ENCODE measurements at places on chromosomes 12 and 14.

DNA sequence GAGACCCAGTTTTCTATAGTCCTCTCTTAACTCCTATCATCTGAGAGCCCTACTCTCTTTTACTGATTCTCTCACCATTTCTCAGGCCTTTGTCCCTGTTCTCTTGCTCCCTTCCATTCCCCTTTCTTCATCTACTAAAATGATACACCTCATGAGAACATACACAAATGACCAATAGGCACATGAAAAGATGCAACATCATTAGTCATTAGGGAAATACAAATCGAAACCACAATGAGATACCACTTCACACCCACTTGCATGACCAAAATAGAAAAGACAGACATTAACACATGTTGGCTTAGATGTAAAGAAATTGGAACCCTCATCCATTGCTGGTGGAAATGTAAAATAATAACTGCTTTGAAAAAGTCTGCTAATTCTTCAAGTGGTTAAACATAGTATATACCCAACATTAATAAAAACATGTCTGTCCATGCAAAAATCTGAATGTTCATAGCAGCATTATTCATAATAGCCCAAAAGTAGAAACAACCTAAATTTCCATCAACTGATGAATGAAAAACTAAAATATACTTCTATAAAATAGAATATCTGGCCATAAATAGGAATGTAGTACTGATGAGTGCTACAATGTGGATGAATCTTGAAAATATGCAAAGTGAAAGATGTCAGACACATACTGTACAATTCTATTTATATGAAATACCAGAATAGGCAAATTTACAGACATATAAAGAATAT lies 66.0 kb downstream of the DENND5B start:
- no peak for DNase-seq

DNA sequence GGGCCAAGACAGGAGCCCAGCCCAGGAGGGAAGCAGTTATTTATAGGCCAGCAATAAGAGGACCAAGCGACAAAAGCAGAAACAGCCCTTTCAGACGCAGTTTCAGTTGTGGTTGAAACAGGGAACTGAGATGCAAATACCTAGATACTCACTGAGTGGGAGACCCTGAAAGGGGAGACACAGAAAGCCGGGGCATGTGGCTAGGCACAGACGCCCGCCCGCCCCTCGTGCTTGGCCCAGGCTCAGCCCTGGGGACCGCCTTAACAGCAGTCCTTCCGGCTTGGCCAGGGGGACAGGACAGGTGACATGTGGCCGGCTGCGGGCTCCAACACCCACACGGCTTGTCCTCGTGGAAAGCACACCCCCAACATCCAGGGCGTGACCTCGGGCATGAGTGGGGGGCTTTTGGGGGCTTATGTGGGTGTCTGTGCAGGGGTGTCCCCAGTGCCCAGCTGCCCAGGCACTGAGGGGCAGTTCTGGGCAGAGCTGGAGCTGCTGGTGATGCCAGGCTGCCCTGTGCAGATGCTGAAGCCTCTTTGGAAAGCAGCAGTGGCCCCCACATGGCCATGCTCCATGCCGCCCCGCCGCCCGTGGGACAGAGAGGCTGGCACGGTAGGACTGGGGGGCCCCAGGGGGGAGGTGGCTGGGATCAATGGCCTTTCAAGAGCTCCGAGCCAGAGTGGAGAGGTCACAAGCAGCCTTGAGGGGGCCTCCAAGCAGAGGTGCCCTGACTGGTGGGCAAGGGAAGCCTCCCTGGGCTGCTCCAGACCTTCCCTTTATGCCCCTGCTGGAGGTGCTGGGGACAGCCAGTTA lies 2.1 kb downstream of the PLD4 start:
- no peak for DNase-seq

DNA sequence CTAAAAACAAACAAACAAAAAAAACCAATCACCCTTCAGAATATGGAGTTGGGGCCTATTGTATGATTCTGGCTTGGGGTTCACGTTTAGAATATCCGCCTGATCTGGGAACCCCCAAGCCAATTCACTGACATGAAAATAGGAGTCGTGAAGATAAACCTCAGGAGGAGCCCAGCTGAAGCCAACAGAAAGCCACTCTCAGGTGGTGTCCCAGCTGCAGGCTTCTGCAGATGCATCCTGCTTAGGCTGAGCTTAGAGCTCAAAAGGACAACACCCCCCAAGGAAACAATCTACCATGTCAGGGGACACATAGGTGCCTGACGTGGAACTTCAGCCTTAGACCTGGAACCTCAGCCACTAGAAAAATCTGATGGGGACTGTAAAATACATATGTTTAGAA lies 51.9 kb downstream of the SYNE3 start:
- DNase-seq, result no peak

DNA sequence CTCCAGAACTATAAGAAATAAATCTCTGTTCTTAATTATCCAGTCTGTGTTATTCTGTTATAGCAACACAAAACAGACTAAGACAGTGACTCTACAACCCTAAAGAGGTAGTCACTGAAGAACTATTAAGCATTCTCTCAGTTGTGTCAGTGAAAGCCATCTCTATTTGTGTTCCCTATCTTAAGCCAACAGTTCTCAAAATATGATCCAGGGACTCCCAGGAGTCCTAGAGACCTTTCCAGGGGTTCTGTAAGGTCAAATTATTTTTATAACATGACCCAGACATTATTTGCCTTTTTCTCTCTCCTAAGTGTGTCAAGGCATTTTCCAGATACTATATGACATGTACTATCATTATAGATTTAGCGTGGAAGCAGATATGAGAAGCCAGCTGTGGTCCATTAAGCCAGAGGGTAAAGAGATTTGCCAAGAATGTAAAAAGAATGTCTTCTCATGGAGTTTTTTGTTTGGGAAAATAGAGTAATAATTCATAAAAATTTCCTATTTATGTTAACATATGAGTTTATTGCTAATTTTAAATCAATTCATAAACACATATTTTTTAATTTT lies 315.8 kb downstream of the RGS6 start:
- DNase-seq, result no peak

- DNase-seq, result peak; percentile 63
Measured at GRCh38 chr12:47088021-47088944, 8.5 kb upstream of the AMIGO2 start.

GRCh38 chr12:65618588-65618987 lies 205.7 kb upstream of the HMGA2 start:
- no peak for DNase-seq

DNA sequence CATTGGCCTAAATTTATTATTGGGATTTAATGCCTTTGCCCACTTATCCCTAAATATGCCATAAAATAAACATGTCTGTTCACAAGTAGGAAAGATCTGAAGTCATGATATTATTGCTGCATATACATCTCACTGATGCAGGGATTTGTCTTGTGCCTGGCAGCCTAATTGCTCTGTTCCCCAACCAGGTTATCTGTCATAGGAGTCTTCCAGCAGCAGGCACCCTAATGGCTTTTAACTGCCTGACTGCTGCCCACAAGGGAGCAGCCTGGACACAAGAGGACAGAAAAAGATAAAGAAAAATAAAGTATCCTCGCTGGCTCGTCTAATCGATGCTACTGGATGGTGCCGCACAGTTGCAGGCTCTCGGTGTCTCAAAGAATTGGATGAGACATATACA lies 337.6 kb upstream of the FAR2 start:
- no peak for DNase-seq

GRCh38 chr12:107536613-107537012 lies 149.0 kb upstream of the PWP1 start:
- peak; percentile 24 for DNase-seq

- no peak for DNase-seq
Measured at GRCh38 chr14:92531106-92531873, 17.7 kb downstream of the RIN3 start.

- DNase-seq, result no peak
Measured at GRCh38 chr12:105967038-105967776, 171.5 kb downstream of the NUAK1 start.

DNA sequence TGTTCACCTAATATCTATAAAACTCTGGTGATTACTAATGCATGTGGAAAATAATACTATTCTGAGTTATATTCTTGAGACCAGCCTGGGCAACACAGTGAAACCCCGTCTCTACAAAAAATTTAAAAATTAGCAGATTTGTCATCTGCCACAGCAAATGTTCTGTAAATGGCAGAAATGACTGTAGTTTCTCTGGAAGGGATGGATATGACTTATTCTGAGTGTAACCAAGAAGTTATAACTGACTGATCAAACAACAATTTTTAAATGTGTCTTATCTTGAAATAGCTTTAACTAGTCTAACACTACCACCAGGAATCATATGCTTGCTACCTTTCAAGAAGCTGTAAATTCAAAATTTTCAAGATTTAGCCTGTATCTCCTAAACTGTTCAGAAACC lies 88.7 kb downstream of the PLBD1 start:
- DNase-seq, result no peak

DNA sequence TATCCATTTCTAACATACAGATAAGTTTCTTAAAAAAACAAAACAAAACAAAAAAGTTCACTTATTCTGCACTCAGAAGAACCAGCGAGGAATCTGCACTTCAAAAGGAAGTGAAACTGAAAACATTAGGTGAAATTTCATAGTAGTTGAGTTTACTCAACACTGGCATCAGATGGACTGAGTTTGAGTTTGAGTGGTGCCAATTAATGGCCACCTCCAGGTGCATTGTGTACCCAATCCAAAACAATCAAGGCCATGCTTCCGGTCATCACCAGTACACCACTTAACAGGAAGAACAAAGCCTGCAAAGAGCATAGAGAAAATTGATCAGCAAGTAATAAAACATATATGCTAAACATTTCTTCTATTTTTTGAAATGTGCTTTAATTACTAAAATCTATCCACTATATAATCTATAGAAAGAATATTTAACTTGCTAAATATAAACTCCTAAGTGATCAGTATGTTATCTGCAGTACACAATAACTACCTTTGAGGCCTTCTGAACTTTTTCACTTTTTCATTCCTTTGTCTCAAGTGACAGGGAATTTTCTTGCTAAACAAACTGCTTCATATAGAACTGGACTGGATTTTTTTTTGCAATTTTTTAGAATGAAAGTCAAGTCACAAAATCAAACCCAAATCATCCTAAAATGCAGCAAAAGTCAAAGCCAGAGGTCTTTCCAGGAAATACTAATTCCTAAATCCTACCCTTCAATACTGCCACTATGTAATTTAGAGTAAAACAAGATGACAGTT lies 11.5 kb downstream of the SLC38A2 start:
- DNase-seq, result no peak

Measured in NCI-H345 (cell line).